Posterior cingulate gyrus (tissue), 11 donors: ENCODE measurements at places on chromosomes 2 and 18.
A peak's percentile ranks its signal among the peaks of the same experiment; 100 is the strongest.

- no peak for DNase-seq
Measured at GRCh38 chr18:77173275-77174030, 40.9 kb upstream of the MBP start.

- DNase-seq = no peak
Measured at GRCh38 chr2:154452906-154453493, 245.5 kb upstream of the KCNJ3 start.

DNA sequence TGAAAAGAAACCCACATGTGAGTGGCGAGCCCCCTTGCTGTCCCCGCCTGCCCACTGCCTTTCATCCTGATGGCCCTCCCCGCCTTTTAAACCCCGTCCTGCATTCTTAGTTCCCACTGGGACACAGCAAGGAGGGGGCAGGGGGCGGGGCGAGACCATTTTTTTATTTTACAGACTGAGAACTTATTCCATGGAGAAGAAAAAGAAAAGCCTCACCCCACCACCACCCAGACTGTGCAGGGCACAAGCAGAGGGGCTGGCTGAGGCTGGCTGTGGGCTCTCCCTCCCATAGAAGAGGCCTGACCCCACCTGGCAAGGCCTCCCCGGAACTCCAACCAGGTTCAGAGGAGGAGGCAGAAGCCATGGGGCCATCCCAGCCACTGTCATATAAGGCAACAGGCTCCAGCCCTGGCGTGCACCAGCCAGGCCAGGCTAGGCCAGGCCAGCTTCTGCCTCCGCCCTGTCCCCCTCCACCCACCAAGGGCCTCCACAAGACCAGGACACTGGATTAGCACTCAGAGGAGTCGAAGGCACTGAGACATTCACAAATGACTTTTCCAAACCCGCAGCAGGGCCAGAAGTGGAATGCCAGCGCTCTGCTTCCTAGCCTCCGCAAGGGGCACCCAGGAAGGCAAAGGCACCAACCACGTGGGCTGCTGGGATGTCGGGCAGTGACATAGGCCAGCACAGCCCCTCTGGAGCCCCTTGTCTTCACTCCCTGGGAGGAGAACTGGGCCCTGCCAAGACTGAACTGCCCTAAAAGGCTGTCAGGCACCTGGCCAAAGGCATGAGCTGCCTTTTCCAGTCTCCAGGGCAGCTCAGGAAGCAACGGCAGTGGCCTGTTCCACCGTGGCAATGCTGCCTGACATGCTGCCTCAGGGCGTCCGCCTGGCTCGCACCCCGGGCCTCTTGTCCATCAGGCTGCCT, 37.5 kb upstream of the SEMA4C start:
- peak; percentile 87 for DNase-seq

- no peak for DNase-seq
Measured at GRCh38 chr2:29401994-29402393, 286.8 kb downstream of the CLIP4 start.

- no peak for DNase-seq
Measured at GRCh38 chr2:217839073-217839749, 163.6 kb downstream of the TNS1 start.

DNA sequence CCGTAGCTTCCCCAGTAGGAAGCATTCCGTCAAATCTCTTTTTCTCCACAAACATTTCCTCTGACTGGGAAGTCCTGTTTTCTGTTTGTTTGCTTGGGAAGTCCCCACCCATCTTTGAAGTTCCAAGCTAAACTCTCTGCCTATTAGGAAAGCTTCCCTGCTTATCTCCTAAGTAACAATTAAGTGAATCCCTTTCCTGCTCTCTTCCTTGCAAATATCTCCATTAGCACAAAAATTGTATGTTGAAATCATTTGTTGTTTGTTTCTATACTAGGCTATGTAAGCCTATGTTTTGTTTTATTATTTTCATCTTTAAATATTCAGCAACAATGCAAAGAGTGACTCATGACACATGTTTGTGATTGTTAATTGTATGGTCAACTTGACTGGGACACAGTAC, 812.6 kb upstream of the LRATD1 start:
- DNase-seq = no peak

DNA sequence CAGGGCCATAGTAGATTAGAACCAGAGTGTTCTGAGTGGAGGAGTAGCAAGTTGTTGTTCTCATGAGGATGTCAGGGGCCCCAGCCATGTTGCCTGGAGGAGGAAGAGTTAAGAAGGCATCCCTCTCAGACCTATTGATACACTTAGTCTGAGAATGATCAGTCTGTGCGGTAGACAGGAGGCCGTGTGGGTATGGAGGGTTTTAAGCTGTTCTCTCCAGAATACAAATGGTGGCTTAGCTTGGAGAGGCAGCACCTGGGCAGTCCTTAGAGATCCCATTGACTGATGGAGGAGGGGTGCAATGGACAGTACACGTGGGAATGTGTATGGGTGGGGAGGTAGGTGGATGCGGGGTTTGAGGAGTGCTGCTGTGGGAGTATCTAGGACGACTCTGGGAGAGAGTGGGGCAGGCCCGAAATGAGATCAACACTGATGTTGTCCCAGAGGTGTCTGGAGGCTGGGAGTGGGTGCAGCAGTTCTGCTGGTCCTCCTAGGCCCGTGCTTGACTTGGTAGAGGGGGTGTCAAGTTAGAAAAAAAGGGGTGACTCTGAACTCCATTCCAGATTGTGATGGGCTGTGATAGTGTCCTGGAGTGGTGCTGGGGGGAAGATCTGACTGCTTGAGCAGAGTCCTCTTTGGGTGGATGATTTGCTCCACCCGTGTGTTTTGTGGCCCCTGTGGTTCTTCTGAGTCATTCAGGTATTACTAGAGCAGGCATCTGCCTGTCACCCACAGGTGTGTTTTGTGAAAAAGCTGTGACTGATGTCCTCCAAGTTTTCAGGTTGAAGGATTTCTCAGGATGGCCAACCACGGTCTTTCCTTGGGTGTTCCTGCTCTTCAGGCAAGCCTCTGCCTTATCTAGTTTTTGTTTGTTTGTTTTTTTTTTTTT, 44.7 kb downstream of the C2orf42 start:
- DNase-seq = no peak

- DNase-seq = no peak
Measured at GRCh38 chr2:48345176-48345575, 184.8 kb upstream of the STON1 start.

GRCh38 chr2:8587920-8588830, 93.7 kb upstream of the ID2 start:
- DNase-seq = no peak
